ENCODE measurements at places on chromosomes 3 and 15.

- no peak for DNase-seq
These were observed 56.5 kb downstream of the SEMA3G start for GRCh38 chr3:52388348-52388821.

- DNase-seq, result no peak
These were observed 266.2 kb downstream of the ABHD5 start for GRCh38 chr3:43956945-43957344.

DNA sequence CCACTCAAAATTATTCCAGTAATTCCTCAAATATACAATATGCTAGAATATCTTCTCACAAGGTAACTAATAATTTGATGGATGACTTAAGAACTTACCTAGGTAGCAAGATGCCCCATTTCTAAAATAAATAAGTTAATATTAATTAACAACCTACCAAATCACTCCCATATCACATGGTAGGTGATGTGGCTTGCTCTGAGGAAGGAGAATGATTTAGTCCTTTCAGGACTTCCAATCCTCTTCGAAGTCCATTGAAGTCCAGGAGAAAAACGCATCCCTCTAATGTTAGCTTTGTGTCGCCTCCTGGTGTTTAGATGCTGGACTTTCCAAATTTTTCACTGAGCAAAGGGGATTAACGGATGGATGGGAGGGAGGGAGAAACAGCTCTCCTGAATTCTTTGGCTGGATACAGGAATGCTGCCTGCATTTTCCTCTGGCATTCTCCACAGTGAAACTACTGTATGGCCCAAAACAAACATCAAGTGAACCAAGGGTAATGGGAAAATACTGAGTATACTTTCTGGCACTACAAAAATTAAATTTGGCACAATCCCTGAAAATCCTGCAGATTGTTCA lies 58.6 kb downstream of the PRICKLE2 start:
- DNase-seq, result no peak

GRCh38 chr3:63979093-63979885 lies 44.0 kb downstream of the PSMD6 start:
- peak; percentile 23 for DNase-seq

- no peak for DNase-seq
These were observed 767 bp downstream of the AP3S2 start for GRCh38 chr15:89893027-89893426.

DNA sequence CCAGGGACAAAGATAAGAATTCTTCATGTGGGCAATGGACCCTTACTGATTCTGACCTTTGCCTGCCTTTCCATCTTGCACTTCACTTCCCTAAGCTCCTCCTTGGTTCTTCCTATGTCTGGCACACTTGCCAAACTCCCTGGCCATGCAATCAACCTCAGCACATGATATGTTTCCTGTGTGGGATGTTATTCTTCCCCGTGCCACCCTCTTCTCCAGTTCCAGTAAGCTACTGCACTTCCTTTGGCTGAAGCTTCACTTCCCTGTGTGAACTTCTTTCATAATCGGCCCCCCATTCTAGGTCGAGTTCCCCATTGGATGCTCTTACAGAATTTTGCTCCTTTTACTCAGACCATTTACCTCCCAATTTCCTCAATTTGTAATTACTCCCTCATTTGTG lies 10.7 kb upstream of the TASOR start:
- no peak for DNase-seq

GRCh38 chr15:77905301-77905920 lies 172.1 kb downstream of the TBC1D2B start:
- DNase-seq, result no peak

DNA sequence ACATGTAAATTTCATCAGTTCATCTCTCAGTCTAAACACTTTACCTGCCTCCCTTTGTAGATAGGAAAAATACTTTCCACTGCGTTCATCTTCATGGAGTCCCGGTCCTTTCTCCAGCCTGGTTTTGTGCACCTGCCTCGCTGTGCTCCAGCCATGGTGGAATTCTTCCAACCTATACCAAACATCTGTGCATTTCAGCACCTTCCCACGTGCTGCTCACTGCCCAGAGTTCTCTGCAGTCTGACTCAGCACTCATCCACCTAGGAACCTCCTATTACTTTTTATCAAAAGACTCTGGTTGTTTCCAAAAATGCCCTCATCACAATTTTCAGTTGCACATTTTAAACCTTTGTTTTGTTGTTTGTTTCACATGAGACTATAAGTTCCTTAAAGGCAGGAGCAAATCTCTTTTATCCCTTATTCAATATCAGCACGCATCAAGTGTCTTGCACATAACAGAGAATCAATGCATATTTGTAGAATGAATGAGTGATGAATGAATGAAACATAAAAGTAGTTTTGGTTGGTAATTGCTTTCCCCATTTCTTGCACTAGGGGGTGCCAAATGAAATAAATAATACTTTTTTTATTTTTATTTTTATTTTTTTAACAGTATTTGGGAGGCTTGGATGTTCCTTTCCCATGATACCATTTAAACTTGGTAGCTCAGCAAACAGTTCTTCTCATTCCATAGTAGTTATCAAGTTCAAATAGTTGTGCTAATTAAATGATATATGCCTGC lies 30.2 kb upstream of the ADAMTS9 start:
- DNase-seq, result no peak

DNA sequence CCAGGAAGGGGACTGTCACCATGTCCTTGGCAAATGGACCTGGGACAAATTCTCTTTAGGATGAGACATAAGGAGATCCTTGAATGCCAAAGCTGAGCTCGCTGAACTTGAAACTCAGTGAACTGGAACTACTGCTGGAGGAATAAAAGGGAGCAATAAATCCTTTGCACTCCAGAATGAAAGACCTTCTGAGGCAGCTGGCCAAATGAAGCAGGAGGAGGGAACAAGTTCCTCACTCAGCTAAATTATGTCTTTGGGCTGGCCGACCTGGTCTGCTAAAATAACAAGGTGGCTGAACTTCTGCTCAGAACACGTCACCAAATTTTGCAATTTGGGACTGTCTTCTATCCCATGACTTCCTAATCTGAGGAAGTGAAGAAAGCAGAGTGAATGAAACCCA lies 314.7 kb downstream of the LPP start:
- no peak for DNase-seq

- no peak for DNase-seq
These were observed 581.2 kb downstream of the FOXP1 start for GRCh38 chr3:71002298-71002697.

- no peak for DNase-seq
These were observed 20.9 kb downstream of the TRPM1 start for GRCh38 chr15:31080591-31081014.

DNA sequence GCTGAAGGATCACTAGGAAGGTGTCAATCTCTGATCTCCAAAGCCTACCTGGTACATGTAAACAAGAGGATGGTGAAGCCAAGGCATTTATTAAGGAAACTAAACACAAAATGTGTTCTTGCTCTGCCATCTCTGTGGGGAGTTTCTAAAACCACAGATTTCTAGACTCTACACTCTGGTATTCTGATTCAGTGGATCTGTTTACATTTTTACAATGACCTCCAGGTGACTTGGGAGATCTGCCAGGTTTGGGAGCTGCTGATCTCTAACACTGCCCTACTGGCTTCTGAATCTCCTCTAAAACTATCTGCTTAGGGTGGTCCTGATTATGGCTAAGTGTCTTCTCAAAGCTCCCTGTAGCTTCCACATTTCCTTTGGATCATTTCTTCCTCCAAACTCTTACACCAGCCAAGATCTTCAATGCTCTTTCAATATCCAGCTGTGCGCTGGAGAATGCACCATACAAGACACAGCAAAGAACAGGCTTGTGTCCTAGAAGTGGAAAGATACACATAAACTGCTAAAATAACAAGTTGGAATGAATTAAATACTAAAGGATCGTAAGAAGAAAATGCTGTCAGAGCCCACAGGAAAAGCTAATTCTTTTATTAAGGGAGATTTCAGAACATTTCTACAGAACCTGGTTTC lies 72.7 kb downstream of the GREM1 start:
- DNase-seq, result no peak

GRCh38 chr15:90979582-90979981 lies 14.8 kb downstream of the PRC1 start:
- DNase-seq, result no peak

DNA sequence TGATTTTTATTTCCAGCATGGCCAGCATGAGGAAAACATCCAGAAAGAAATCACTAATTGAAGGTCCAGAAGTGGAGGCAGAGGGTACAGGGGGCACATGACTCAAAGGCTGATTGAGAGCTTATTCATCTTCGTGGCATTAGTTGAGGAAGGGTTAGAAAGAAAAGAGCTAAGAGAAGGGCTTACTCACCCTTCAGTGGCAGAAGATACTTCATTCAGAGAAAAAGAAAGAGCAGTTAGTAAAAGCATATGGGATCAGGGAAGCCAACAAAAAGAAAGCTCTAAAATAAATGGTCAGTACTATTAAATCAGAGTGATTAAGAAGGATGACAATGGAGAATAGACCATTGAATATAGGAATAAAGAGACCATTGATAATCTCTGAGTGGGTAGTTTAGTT lies 25.2 kb downstream of the GAP43 start:
- no peak for DNase-seq

DNA sequence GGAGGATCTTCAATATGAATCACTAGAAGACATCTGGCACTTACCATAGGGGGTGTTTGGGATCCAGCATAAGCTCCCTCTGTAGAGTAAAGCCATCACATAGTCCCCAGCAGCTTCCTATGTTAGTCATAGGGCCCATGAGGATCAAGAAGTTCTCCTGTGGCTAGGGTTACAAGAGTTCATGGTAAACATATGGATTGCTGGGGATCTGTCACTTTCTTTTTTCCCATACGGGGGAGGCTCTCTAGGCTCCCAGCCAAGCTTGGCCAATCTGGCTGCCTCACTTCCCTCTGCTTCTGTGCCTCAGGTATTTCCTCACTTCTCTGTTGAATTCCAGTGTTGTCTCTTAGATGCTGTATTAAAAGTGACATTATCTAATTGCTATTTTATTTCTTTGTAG lies 597.9 kb downstream of the PDCD6IP start:
- DNase-seq, result no peak

DNA sequence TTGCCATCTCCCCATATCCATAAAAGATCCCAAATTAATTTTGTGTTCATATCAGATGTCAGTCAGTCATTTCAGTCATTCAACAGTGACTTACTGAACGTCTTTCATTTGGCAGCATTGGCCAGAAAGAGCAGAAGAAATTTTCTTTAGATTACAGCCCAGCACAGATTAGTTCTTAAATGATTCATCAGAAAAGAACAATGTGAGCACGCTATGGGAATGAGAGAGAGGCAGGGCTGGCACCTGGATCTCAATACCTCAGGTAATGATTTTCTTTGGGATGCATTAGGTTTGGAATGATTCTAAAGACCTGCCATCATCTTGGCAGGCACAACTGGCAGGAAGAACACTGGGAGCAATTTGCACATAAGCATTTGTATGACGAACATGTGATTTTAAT lies 41.6 kb downstream of the FBN1 start:
- DNase-seq, result no peak

DNA sequence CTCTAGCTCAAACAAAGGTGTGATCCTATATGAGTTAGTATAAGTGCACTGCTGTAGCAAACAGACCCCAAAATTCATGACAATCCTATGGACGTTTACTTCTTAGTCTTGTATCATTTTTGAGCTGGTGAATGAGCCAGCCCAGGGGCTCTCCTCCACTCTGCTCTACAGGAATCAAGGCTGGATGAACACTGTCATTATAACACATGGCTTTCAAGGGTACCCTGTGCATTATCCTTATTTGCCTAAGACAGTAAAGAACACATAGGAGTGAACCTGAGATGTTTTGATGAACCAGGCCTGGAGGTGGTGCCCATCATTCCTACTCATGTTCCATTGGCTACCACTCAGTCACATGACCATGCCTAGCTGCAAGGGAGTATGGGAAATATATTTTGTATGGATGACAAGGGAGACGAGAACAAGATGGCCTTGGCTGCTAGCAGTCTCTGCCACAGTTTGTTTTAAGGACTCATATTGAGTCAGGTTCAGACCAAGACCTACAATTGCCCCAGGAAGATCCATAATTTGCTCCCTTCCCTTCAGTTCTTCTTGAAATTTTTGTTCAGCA lies 107.4 kb upstream of the HES1 start:
- no peak for DNase-seq
